Stimulated activated naive CD4-positive, alpha-beta T cell treated with Interleukin-2 at 50 U/mL for 16 hours (primary cell): ENCODE measurements at places on chromosomes 5 and 9.

GRCh38 chr9:18825656-18826170 is 207.3 kb downstream of the SAXO1 start:
- no peak for DNase-seq

DNA sequence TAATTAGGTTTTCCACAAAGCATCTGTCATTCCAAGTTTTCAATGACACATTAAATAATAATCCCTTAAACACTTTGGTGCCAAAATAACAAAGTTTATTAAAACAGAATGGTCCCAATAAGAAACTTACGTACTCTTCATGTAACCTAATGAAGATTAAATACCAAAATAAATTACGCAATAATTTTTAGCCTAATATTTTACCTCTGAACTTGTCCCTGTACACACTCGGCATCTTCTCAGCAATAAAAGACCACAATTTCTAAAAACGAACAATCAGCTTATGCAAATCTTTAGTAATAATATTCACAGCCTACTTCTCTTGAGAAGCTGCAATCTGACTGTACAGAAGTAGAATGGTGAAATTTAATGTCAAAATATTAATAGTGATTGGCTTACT is 163.6 kb downstream of the ZDHHC21 start:
- no peak for DNase-seq

DNA sequence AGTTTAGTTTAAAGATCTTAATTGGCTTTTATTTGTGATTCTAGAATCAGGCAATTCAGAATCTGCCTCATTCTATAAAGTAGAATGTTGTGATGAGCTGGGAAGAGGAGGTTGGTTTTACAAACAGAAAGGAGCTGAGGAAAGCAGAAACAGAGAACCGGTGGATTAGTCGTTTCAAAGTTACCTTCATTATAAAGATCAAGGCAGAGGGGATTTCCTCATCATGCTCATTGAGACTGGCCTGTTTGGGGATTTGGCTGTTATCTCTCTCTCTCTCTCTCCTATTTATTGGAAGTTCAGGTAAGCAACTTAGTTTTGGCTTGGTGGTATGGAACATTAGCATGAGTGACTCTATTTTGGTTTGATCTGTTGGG is 134.0 kb downstream of the GCNT1 start:
- DNase-seq = no peak

DNA sequence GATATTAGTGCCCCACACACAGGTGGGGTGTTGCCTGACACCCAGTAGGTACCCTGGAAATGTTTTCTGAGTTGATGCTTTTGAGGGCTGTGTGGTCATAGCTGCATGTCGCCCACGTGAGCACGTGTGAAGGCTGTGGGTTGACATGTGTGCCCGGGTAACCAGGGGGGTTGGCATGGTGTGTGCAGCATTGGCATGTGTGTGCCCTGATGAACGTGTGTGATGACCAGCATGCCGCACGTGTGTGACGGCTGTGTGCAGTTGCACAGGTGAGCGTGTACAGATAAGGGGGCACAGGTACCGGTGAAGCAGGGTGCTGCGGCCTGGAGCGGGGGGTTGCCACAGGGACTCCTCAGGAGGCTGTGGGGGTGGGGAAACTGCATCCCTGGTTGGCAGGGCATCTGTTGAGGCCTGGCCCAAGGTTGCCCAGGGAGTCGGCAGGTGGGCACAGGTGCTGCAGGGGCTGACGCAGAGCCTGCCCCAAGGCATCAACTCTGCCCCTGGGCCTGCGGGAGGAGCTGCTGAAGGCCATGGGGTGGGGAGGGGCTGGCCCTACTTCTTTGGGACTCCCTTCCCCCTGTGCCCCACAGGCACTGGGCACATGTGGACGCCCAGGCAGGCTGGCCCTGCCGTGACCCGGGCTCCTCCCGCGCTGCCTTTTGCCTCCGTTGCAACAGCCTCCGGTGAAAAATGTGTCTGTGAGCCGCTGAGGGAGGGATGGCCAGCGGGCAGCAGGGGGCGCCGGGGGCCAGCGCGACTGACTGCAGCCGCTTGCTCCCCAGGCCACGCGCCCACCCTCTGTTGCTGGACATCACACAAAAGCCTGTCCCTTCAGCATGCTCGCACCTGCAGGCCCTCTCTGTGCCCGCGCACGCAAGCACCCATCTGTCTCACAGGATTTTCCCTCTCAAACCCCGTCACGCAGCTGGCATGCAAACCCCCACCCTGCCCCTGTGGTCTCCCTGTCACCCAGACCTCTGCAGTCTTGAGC is 2.2 kb downstream of the UNC5A start:
- DNase-seq = no peak

- no peak for DNase-seq
Observed at GRCh38 chr5:180084638-180085561, 13.3 kb upstream of the RNF130 start.

- DNase-seq = no peak
Observed at GRCh38 chr5:74174366-74174765, 466.2 kb downstream of the ENC1 start.

DNA sequence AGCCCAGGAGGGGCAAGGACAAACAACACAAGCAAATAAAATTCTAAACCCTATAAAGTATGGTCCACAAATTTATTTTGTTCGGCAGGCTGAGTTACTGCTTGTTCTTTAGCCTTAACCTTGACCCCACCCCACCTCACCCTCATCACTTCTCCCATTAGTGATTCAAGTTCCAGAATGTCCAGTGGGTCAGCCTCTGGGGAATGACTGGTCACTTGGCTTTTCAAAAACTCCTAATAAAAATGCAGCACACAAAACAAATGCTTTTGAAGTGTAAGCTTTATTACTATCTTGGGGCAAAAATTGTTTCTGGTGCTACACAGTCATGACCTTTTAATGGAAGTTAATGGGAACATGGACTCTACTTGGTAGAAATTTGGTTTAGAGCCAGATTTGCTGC is 142.1 kb downstream of the MPDZ start:
- DNase-seq = no peak

- DNase-seq = no peak
Observed at GRCh38 chr5:174794931-174795672, 70.7 kb downstream of the MSX2 start.

GRCh38 chr9:128588581-128589233 is 36.3 kb downstream of the SPTAN1 start:
- no peak for DNase-seq

DNA sequence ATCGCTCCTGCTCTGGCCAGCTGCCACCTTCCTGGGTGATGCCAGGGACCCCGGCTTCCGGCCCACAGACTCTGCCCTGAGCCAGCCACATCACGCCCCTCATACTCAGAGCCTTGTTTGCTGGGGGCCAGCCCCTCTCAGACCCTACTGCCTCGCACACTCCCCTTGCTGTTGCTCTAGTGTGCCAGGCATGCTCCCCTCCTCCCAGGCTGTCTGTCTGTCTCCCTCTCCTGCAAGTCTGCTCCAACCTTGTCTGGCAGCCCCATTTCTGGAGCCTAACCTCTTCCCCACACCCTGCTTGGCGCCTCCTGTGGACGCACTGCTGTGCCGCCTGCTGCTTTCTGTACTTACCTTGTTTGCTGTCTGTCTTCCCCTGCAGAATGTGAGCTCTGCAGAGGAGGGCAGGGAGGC is 184.7 kb downstream of the HSPA4 start:
- DNase-seq = no peak

- peak; percentile 68 for DNase-seq
Observed at GRCh38 chr9:72363908-72364678, 915 bp downstream of the ZFAND5 start.

DNA sequence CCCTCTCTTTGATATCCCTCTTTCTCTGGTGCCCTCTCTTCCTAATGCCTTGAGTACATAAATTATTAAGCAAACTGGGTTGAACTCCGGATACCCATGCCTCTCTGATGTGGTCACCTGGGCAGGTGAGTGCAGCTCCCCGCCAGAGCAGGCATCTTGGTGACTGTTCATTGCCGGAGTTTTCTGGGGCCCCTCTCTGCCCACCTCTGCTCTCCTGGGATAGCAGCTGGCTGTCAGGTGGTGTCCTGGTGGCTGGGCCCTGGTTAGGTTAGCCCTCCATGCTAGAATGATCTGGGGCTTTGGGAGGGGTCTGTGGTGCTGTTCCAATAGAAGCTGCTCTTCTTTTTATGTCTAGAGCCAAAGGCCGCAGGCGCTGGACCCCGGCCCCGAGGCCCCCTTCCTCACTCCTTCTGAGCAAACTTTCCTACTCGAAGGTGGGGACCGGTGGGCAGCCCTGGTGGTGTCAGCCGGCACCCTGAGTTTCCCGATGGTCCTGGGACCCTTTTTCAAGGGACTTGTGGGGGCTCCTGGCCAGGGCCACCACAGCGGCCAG is 4.9 kb upstream of the SCGB3A1 start:
- DNase-seq = no peak

- no peak for DNase-seq
Observed at GRCh38 chr5:171308453-171309275, at the start of gene TLX3. TSS of gene TLX3 (plus strand) at chr5:171309248. CDS start at chr5:171309366, 118 bp downstream.

GRCh38 chr5:71586052-71586940 is 844 bp upstream of the MCCC2 start:
- no peak for DNase-seq

DNA sequence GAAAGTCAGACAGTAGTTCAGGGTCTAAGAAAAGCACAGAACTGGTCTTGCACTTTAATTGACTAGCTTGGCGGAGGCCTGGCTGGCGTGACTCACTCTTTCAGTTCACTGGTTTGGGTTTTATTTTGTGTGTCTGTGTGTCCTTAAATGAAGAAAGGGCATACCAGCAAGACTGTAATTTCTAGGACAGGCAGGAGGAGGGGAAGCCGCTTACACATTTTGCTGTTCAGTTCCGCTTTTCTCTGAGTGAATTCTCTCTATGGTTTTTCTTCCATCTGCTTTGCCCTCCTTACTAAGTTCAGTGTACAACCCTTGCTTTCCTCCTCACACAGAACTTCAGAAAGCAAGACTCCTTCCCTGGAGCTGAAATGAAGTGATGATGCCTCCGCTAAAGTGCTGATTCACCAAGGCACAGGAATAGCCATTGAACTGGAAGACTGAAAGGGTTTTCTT is 150.8 kb downstream of the MEF2C start:
- no peak for DNase-seq

DNA sequence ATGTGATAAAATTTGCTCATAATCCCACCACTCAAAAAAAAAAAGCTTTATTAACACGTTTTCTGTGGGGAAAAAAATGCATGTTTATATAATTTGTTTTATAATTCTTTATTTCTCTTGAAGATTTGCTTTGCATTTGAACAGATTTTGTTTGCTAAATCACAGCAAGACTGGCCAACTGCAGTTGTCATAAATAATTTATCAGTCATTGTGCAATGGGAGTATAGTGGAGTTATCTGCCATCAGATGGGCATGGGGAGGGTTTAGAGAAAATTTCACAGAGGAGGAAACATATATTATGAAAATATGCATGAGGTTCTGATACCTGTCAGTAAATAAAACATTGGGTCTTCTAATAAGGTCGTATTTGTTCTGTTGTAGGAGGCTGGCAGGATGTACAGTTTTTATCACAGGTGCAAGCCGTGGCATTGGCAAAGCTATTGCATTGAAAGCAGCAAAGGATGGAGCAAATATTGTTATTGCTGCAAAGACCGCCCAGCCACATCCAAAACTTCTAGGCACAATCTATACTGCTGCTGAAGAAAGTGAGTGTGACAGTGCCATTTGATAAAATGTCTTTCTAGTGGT is 23.8 kb downstream of the HSDL2 start:
- DNase-seq = no peak

DNA sequence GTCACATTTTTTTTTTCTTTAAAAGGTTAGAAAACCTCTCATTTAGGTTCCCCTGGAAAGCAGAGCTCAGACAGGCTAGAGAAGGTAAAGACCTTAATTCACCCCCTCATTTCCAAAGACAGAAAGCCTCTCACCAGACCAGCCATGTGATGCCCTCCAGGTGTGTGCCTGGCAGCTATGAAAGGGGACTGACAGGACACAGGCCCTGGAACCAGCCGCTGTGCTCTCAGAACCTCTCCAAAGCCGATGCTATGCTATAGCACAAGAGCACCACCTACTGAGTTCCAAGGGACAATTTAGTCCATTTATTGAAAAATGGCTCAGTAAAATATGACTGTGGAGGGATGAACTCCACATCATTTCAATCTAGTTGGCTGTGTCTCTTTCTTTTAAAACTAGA is 48.8 kb downstream of the FANCC start:
- DNase-seq = no peak

DNA sequence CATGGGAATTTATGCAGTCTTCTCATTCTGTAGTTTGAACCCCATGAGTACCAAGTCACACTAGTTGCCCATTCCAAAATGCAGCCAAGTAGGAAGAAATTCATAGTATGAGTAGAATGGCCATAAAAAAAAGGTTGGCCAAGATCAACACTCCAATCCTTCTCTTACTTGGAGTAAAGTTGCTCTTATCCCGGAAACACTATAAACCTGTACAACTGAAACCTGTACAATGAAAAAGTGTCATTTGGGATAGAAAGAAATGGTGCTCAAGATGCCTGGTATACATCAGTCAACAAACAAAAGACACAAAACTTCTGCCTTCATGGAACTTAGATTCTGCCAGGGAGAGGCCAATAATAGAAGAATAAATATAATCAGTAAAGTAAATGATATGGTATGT is 325.0 kb downstream of the NFIB start:
- no peak for DNase-seq

GRCh38 chr9:61665829-61666228 is 476.0 kb downstream of the SPATA31A7 start:
- no peak for DNase-seq

DNA sequence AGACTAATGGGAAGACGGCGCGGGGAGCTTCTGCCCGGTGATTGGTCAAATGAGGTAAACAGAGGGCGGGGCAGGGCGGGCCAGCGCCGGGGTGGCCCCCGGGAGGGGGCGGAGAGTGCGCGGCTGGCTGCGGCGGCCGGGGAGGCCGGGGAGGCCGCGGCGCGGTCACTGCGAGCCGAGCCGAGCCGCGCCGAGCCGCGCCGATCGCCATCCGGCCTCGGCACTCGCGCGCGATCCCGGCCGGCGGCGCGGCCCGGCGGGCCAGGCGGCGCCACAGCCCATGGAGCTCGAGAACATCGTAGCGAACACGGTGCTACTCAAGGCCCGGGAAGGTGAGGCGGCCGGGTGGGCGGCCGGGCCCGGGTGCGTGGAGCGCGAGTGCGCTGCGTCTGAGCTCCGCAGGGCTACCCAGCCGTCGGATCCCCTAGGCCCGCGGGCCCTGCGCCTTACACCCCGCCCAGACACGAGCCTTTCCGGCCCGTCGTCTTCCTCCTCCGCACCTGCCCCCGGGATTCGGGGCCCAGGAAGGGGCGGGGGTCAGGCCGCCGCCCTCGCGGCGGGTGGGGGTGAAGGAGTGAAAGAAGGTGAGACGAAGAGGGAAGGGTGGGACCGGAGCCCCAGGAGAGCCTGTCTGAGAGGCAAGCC is at the start of gene GRK6:
GRK6 (plus strand) TSS at position 111 of the 645 bp plus-strand sequence; CDS start at position 281, 170 bp downstream.
- peak; percentile 58 for DNase-seq

DNA sequence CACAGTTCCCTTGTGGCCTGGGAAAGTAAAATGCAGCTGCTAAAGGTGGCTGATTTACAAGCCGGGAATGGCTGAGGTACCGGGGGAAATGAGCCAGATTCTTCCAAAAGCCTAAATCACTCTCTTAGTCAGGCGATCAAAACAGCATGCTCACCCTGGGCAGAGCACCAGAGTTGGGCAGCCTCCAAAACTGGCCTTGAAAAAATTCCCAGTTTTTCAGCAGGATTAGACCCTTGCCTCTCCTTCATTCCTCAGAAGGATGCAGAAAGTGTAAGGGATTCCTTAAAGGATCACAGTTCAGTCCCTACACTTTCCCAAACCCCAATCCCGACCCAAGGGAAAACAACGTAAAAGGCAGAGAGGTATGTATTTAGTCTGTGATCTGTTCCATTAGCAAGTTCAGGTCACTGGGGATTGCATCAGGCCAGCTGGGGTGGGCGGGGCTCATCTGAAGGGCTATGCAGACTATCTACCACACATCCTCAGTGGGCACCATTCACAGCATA is 16.9 kb downstream of the TMEM174 start:
- no peak for DNase-seq
